ENCODE measurements at places on chromosomes 1 and 21. TPM values are rescaled to one million over a fixed set of nuclear protein-coding genes. Genes with fewer than 3 reads are reported as not detected.

The KRTAP12-2 gene
- not detected for total RNA-seq

The OR2T33 gene
- not detected for total RNA-seq

The ACOT11 gene
- total RNA-seq: 18.8 TPM

The LCE1A gene
- total RNA-seq: not detected

The CRNN gene
- not detected for total RNA-seq

The FNDC10 gene
- total RNA-seq: 0.58 TPM

The KCNK2 gene
- total RNA-seq: 3.3 TPM

GRCh38 chr1:38559446-38560165 lies 300.0 kb downstream of the RRAGC start:
- no peak for DNase-seq

- no peak for DNase-seq
Observed at GRCh38 chr1:204545202-204545601, 29.0 kb downstream of the MDM4 start.

- no peak for DNase-seq
Observed at GRCh38 chr21:29904359-29905282, 35.2 kb downstream of the GRIK1 start.

DNA sequence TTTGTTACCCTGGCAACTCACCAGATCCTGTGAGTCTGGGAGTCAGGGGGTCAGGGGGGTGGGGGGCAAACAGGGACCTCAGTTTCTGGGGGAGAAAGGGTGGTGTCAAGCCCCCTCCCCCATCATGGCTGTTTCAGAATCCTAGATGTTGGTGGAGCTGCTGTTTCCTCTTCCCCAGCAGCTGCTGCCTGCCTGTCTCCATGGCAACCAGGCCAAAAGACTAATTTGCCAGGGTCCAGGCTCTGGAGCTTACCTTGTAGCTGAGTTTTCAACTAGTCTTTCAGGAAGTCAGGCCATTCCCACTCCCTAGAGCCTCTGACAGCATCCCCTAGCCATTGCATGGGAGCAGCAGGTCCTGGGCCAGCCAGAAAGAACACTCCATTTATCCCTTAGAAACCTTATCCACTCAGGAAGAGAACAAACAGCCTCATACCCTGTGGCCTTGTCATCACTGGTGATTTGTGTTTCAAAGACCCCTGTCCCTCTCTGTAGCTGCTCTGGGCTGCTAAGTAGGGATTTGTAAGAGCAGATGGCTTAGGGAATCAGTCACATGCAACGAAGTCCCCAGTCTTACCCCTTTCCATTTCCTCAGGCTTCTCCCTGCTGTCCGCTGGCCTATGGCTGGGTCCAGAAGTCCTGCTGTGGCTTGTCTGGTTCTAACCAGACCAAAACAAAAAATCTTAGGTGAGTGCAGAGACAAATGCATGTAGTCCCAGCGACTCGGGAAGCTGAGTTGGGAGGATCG lies 21.5 kb upstream of the STMN1 start:
- DNase-seq: no peak

DNA sequence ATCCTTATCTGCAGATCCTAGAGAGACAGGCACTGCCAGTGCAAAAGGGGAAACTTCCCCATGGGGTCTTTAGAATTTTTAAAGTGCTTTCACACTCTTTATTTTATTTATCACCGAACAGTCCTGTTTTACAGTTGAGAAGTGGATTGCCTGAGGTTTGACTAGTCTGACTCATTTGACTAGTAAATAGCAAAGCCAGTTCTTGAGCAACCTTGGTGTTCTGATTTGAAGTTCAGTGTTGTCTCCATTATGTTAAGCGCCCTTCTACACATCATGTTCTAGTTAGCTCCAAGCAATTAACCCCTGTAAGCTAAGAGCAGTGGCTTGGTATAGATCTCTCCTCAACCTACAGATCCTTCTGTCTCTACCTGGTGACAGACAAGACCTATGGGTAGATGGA lies 262.9 kb downstream of the CACNA1E start:
- DNase-seq: no peak

DNA sequence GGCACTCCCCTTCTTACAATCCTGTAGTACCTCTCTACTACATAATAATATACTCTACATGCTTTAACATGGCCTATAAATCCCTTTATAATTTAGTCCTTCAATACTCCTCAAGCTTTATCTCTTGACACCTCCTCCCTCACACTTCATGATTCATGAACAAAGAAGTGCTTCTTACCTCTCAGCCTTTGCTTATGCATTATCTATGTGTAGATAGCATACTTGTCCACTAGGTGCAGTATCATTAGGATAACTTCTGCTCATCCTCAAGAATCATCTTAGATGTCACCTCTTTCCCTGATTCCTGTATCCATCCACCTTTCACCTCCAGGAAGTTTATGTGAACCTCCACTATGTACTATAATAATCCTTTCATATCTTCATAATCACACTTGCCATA lies 74.4 kb downstream of the COL24A1 start:
- DNase-seq: no peak

DNA sequence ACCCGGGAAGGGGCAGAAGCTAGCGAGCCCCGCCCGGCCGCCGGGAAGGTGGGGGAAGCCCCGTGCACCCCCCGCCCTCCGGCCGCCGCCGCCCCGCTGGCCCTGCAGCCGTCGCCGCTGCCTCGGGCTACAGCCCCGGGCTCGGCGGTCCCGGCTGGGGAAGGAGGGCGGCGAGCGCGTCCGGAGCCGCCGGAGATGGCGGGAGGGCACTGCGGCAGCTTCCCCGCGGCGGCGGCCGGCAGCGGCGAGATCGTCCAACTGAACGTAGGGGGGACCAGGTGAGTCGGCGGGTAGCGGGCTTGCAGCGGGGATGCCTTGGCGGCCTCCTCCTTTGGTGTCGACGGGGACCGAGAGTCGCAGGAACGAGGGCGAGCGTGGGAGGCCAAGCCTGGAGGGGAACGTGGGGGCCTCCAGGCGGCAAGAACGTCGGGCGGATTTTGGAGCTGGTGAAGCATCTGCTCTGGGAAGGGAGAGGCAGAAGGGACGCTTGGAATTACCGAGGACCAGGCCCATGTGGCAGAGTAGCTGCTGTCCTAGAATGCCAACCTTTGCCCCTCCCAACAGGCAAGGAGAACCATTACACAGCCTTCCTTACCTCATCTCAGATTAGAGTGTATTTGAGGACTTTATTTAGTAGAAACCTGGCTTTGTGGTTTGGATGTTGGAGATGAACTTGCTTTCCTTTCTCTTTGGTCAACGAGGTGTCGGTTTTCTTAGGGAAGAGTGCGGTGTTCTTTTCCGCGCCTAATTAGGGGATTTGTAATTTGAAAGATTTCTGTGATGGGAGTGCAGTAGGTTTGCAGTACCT lies 591 bp downstream of the KCTD3 start:
- DNase-seq: no peak

- DNase-seq: no peak
Observed at GRCh38 chr1:23194119-23194984, 22.9 kb downstream of the HTR1D start.

DNA sequence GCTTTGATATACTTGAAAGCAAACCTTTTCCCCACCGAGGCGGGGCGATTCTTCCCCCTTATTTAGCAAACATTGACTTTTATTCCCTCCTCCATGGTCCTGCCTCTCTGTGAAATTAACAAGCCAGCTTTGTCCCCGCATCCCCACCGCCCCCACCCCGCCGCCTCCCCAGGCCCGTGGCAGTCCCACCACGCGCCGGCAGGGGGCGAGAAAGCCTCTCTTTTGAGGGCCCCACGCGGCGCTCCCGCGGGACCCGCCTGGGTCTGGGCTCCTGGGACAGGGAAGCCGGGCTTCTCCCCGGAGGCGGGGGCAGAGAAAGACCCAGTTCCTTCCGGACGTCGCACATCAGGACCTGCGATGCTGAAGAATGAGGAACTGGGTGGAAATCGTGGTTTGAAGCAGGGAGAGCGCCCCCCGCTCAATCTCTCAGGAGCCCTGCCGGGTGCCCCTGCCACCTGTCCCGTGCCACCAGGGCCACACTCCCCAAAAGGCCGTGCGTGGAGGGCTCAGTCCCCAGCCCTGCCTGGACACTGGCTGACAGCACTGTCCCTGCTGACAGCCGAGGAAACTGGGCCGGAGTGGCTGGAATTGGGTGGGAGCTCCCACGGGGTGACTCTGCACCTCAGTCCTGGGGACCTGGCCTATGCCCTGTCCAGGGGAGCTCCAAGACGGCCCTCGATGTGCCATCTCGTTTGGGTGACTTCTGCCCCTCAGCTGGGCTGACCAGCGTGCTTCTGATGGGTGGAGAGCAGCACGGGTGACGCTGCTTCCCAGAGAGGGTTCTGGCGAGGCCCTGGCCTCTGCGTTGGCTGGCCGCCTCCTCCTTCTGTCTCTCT lies 8.6 kb upstream of the ACTRT2 start:
- DNase-seq: no peak

GRCh38 chr21:43820466-43820865 lies 31.1 kb downstream of the RRP1 start:
- DNase-seq: no peak

- DNase-seq: no peak
Observed at GRCh38 chr1:14930247-14930965, 223.1 kb upstream of the TMEM51 start.

DNA sequence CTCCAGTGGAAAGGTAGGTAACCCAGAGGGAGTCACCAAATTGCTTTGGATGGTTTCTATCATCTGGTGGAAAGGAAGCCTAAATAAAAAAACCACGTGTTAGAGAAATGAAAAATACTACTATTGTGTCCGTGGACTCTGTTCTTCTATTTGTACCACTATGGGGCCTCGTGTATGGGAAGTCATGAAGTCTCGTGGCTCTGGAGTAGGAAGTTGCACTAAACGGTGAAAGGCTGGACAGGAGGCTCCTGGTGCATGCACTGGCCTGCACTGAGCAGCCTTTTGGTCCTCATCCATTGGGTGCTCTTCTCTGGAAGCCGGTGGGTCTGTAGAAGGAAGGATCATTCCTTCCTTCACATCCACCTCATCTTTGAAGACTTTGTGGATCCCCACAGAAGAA lies 17.0 kb downstream of the F3 start:
- no peak for DNase-seq

DNA sequence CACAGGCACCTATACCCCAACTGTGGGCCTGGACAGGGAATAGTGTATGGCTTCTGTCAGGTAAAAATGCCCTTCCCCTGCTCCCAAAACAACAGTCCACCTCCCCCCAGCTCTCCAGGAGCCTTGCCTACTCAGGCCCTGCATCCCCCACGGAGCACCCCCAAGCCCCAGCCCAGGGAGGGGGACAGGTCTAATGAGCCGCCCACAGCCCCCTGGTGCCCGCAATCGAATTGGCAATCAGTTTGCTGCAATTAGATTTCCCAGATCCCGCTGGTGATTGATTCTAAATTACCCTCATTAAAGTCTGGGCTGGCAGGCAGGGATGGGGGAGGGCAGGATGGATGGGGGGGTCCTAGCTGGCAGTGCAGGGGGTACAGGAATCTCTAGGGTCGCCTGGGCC lies 8.1 kb downstream of the SDC3 start:
- no peak for DNase-seq

Measured in urinary bladder (tissue), 4 donors.